Left colon (tissue), 2 donors: ENCODE measurements at places on chromosomes 3 and 15.

DNA sequence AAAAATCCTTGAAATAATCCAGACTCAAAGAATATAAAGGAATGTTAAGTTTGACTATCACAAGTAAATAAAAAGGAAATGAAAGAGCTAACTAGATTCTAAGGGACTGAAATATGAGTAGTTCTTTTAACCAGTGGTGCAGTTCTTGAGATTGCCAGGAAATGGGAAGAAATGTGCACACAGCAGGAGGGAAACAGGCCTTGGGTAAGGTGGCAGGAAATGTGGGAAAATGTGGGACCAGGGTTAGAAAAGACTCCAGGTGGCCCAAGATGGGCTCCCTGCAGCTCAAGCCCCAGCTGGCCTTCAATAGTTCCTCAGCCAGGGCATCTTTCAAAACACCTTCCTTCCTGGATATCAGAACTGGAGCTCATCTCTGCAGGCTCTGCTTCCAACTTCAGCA, 181.3 kb downstream of the ISL2 start:
- DNase-seq, result no peak

- DNase-seq, result no peak
These were observed 2.4 kb downstream of the TRPM1 start for GRCh38 chr15:31098953-31099740.

DNA sequence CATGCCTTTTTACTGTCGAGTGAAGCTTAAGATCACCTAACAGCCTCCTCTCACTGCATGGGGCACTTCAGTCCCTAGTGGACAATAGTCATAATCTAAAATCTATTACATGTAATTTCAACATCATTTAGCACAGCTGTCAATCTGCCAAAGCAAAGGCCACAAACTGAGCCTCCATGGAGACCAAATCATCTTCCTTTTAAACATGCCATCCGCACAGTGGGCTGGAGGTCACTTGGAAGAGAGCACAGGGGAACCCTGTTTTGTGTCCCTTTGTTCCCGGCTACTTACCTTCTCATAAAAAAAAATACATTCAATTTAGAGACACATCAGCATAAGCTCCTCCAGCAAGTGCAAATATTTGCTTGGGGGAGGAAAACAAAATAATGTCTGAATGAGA, 167.3 kb downstream of the SQOR start:
- no peak for DNase-seq

GRCh38 chr15:76470691-76471090, 134.1 kb downstream of the ISL2 start:
- DNase-seq, result no peak

DNA sequence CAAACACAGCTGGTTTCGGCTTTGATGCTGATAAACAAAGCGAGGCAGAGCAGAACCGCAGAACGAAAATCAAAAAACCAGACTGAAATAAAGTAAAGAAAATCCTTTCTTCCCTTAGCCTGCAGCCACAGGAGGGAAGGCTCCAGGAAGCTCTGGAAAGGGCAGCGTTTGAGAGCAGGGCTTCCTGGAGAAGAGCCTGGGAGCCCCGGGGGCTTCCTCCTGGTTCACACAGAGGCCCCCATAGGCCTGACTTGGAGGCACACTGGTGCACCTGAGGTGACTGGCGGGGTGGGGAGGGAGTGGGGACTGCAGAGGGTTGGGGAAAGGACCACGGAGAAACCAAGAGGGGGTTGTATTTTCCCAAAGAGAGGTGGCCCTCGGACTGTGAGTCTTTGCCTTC, 98.8 kb upstream of the WNT5A start:
- no peak for DNase-seq
